ENCODE measurements at places on chromosomes 1 and 21. TPM values are rescaled to one million over a fixed set of nuclear protein-coding genes. Genes with fewer than 3 reads are reported as not detected.

C1orf159 gene
- 12.3 TPM for total RNA-seq

RGS8 gene
- total RNA-seq = 0.16 TPM

GUCA2A gene
- not detected for total RNA-seq

KRTAP12-1 gene
- not detected for total RNA-seq

FCRL4 gene
- not detected for total RNA-seq

TIPRL gene
- 39.1 TPM for total RNA-seq

CHRM3 gene
- 0.24 TPM for total RNA-seq

H6PD gene
- total RNA-seq = 73.3 TPM

PPIAL4G gene
- not detected for total RNA-seq

SLX9 gene
- total RNA-seq = 14.8 TPM

SAMD13 gene
- total RNA-seq = 0.49 TPM

HJV gene
- not detected for total RNA-seq

TSPAN1 gene
- total RNA-seq = 1.2 TPM

CFHR1 gene
- total RNA-seq = 0.16 TPM

NOS1AP gene
- total RNA-seq = 0.32 TPM

ARHGEF16 gene
- total RNA-seq = not detected

NECAP2 gene
- 93.3 TPM for total RNA-seq

AQP10 gene
- not detected for total RNA-seq

RGSL1 gene
- total RNA-seq = not detected

TBX19 gene
- 3.5 TPM for total RNA-seq

RIMS3 gene
- 0.36 TPM for total RNA-seq

CYP4A22 gene
- total RNA-seq = not detected

PCP4 gene
- not detected for total RNA-seq

SLAMF6 gene
- total RNA-seq = not detected

RUNX3 gene
- 12.3 TPM for total RNA-seq

KCNN3 gene
- total RNA-seq = not detected

NUDT4B gene
- 51.4 TPM for total RNA-seq

TNFSF18 gene
- total RNA-seq = 2.4 TPM

GPR89A gene
- total RNA-seq = 31.3 TPM

SMIM1 gene
- 2.7 TPM for total RNA-seq

PADI3 gene
- total RNA-seq = 0.12 TPM

AMY2A gene
- not detected for total RNA-seq

CCDC27 gene
- total RNA-seq = not detected

SNAPIN gene
- total RNA-seq = 45.8 TPM

ITGB2 gene
- total RNA-seq = 3.4 TPM

SLFNL1 gene
- 0.65 TPM for total RNA-seq

C1orf94 gene
- total RNA-seq = under 0.01 TPM

LAMC2 gene
- 4.7 TPM for total RNA-seq

CELSR2 gene
- 0.97 TPM for total RNA-seq
